ENCODE measurements at places on chromosomes 5 and 9.

DNA sequence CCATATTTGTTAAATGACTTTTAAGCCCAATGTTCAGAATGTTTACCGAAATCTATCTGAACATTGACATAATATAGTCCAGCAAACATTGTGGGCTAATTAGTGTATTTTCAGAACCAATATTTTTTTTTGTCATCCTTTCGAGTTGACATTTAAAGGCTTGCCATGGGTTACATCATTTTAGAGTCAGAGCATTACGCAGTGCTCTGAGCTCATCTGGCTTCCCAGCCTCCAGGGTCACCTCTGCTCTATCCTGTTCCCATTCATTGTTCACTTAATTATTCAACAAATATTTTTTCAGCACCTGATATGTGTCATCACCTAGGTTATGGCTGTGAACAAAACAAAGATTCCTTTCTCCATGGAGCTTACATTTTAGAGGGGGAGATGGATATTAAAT lies 80.2 kb downstream of the SREK1 start:
- no peak for DNase-seq

DNA sequence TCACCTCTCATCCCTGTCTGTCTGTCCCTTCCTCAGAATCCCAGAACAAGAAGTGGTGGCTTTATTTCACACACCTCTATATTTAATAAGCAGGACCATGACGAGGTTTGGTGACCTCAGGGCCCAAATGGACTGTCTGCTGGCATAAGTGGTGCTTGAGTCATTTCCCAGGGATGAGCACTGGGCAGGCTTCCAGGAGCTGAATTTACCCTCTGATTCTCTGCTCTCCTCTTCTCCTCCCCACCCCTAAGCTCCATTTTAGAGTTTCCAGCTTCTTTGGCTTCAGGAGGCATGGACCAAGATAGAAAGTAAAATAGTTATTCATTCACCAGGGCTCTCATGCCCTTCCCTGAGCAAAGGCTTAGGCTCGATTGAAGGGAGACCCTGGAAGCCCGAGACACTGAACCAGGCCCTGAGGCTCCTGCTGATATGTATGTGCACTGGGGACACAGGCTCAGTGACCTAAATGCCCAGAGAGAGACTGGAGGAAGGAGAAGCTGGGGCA lies 69.1 kb downstream of the PPARGC1B start:
- DNase-seq = peak; percentile 92

DNA sequence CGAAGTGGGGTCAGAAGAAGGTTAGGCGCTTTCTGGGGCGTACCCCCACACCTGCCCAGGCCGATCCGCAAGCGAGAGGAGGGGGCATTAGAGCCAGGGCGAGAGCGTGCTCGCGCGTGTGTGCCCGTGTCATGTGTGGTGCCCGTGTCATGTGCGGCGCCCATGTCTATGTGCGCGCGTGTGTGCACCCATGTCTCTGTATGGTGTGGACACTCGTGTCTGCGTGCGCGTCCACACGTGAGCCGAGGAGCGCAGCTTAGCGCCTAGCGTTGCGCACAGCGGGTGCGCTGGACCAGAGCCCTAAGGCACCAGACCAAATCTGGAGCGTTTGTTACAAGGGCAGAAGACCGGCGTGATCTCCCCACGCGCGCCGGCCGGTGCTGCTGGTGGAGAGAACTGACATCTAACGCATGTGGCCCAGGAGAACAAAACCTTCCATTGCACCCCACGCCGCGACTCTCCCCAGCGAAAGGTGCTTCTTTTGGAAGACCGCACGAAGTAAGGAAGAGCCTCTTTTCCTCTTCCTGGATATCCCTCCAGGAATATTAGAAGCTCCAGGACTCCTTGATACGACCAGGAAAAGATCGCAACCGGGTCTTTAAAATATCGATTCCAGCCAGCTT lies 644 bp downstream of the NIM1K start:
- DNase-seq = peak; percentile 40

GRCh38 chr9:87179553-87180340 lies 232.4 kb upstream of the GAS1 start:
- DNase-seq = peak; percentile 35

- DNase-seq = no peak
These were observed 114.7 kb upstream of the CXCL14 start for GRCh38 chr5:135693371-135693955.

Measured in mesenchymal stem cell (in vitro differentiated cells and primary cell).